ENCODE measurements at places on chromosomes 4 and X.
A peak's percentile ranks its signal among the peaks of the same experiment; 100 is the strongest.

DNA sequence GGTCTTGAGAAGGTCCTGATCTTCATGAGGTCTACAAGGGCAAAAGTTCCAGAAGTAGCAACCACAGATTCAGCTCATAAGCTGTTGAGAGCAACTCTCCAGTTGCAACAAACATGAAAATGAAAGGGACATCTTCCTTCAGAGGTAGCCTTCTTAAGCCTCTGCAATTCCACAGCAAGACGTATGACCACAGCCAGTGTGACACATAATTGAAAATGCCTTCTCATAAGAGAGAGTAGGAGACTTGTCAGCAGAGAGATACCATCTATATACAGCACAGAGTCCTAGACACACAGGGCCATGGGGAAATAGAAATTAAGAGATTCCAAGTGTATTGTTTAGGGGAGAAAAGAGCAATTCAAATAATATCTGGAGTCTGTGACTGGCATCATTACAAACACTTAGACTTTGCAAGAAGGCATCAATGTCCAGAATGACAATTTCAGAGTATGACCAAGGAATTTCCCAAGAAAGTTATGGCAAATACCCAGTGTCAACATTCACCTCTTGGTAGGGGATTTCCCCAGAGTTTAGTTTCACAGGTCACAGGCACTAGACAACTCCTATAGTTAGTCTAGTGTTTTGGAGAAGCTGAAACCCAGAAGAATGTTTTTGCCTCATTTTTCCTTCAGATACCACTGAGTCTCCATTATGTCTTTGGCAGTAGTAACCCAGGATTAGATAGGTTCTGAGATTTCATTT is 340.3 kb downstream of the ZNF674 start:
- DNase-seq: no peak

GRCh38 chrX:21840193-21840545 is 752 bp downstream of the MBTPS2 start:
- no peak for DNase-seq

DNA sequence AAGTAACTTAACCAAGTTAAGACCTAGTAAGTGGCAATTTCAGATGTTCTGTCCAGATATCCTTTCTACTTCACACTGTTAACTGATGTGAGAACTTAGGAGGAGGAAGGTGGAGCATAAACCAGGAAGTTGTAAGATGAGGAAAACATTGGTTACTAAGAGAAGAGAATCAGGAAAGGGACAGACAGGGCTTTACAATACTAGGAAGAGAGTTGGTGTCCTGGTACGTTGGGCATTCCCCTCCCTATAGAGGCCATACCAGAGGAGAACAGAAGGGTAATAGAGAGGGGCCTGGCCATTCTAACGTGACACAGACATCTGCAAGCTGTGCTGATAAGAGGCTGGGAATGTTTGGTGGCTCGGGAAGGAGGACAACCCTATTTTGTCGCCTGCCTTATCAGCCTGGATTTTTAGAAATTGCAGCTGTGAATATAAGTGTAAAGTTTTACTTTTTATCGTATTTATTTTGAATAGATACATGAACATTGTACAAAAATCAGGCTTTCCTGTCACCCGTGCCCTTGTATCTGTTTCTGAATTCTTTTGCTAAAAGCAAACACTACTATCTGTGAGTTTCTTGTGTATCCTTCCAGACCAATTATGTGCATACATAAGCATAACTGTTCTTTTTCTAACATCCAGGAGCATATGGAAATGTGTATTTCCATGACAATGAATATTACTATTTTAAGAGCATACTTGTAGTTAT is 53.5 kb upstream of the HPRT1 start:
- no peak for DNase-seq

DNA sequence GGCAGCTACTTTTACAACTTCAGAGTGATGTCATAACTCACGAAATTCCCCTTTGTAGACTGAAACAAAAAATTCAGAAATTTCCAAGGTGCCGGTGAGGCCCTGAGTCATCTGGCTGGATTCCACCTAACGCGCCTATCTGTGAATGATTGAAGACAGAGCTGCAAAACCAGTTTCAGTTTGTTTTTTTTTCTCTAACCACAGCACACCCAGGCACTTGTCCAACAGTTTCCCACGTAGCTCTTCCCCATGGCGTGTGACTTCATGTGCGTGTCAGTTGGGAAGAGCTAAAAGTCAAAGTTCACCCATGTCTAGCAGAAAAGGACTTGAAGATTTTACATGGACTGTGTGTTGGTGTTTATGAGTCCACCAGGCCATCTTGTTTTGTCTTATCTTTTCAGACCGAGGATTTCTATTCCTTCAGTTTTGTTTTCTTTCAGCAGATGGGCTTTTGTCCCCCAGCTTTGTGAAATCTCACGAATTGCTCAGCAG is 16.4 kb downstream of the TCEANC start:
- DNase-seq: peak; percentile 61

DNA sequence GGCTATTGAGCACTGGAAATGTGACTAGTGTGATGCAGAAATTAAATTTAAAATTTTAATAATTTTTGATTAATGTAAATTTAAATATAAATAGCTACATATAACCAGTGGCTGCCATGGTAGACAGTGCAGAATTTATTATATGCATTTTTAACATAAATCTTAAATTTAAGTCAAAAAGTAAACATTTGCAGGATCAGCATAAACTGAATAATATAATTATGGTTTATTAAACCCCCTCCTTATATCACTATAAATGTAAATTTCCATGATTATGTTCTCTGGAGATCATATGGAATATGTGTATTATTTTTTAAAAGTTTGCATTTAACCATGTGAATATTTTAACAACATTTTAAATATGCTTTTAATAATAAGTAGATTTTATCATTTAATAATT is 155.8 kb downstream of the TEX13C start:
- DNase-seq: no peak

DNA sequence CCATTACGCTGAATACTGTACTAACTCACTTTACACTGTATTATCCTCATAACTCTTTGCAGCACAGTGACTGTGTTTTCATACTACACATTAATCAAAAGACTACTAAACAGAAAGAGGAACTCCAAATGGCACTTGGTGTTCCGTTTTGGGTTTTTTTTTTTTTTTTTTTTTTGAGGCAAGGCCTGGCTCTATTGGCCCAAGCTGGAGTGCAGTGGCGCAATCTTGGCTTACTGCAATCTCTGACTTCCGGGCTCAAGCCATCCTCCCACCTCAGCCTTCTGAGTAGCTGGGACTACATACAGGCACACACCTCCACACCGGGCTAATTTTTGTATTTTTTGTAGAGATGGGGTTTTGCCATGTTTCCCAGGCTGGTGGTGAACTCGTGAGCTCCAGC is 10.7 kb downstream of the KLHL8 start:
- DNase-seq: peak; percentile 23

DNA sequence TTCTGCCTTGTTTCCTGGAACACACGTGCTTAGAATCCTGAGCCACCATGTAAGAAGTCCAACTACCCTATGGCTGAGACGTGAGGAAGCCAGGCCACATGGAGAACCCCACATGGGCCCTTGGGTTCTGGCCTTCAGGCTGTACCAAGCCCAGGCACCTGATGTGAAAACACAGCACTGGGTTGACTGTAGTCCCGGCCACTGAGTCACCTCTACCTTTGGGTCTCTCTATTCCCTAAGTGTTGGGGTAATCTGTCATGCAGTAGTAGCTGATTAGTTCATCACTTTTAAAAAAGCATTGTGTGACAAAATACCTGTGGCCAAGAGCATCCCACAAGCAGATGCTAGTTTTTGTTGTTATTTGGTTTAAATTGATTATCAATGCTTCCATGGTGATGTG is 24.3 kb downstream of the CFAP97 start:
- DNase-seq: no peak

GRCh38 chr4:102546635-102547034 is 45.5 kb downstream of the NFKB1 start:
- no peak for DNase-seq

DNA sequence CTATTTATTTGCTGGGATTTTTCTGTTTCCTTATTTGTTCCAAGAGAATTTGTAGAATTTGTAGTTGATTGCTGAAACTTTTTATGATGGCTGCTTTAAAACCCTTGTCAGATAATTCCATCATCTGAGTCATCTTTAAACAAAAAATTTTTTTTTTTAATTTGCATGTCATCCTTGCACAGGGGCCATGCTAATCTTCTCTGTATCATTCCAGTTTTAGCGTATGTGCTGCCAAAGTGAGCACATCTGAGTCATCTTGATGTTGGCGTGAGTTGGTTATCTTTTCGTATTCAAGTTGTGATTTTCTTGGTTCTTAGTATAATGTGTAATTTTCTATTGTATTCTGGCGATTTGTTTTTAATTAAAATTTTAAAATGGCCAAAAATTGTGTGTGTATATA is 18.7 kb upstream of the ZNF157 start:
- no peak for DNase-seq

DNA sequence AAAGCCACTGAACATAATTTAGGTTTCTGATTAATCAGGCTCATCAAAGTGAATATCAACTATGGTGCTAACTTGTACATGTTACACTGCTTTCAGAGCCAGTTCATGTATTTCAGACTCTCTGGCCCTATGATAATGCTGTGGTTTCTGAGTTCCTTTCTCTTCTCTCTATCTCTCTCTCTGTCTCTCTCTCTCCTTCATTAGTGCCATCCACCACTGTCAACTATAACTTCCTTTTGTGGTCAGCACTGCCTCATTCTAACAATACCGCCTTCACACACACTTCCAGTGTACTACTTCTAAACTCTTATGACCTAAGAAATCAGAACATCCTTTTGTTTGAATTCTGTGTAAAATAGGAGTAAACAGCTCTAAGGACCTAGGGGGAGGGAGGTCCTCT is 907.1 kb downstream of the RPA4 start:
- DNase-seq: no peak

GRCh38 chrX:105117621-105118020 is 102.9 kb downstream of the TEX13A start:
- DNase-seq: no peak

DNA sequence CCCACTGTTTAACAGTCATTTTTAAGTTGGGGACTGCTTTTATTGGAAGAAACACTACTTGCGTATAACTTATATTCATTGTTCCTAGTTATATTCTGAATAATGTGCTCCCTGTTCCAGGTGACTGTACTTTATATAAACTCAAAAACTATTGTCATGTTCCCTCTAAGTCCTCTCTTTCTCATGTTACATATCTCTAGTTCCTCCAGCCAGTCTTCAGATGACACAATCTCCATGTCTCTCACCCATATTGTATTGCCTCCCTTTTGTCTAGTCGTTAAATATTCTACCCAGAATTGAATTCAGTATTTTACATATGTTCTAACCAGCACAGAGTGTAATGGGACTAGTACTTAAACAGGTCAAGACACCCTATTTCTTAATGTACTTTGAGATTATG is 5.3 kb downstream of the VAMP7 start:
- no peak for DNase-seq

GRCh38 chrX:124231451-124231759 is 101.1 kb upstream of the TEX13D start:
- no peak for DNase-seq

GRCh38 chrX:147803948-147804347 is 107.8 kb upstream of the FMR1 start:
- DNase-seq: peak; percentile 1

DNA sequence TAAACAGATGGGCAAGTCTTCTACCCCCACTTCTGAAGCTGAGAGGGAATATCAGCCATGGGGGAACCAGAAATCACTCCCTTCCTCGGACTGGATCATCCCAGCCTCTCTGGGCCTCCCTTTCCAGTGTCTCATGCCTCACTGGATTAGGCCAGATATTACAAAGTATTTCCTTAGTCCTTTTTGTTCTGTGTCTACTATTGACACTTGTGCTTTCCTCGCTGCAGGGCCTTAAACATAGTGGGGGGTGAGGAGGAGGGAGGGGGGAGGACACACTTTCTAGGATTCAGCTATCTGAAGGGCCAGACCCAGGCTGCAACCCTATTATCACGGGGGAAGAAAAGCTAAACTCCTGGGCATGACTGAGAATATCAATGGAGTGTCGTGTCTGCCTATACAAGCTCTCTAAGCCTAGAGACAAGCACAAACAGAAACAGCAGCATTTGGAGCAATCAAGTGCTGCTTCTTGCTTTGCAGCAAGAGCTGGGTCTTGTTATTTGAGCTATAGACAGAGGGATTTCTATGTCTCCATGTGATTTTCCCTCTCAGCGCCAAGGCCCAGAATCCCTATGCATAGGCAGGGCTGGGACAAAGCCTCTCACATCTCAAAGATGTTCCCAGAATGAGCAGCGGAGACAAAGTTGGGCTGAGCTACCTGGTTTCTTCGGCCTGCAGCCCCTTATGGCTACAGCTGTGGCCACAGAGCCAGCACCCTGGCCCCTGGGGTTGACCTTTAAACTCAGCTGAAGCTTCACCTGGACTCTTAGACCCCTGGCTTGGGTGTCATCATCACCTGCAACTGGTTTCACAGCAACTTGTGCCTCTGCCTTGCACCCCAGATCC is 20.2 kb downstream of the PJA1 start:
- DNase-seq: no peak

DNA sequence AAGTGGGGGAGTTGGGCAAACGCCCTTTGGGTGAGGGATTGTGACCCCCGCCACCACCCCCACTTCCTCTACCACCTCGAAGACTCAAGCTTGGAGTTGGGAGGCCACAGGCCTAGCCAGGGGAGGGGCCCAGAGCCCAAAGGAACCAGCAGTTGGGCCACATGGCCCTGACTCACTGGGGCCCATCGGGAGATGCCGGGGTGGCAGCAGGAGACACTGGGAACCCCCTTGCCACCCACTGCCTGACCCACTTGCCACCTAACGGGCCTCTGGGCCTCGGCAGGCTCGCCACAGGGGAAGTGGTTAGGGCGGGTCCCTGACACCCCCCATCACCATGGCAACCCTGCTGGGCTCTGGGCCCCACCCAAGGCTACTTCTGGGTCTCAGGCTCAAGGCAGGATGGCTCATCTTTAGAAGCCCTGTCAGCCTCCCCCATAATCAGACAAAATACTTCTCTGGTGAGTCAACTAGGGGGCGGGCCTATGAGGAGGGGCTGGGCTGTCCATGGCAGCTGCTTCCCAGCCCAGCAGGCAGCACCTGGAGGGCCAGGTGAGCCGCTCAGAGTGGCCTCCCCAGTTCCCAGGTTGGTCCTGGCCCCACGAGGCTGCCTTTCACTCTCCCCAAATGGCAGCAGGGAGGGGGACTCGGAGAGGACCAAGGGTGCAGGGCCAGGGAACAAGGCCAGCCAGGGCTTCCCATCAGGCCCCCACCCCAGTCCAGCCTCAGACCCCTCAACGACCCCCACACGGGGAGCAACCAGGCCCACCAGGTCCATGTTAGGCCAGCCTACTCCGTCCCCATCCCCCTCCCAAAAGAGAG is 5.6 kb downstream of the FLNA start:
- peak; percentile 95 for DNase-seq

- DNase-seq: no peak
Observed at GRCh38 chr4:57103051-57103450, 7.1 kb downstream of the IGFBP7 start.

DNA sequence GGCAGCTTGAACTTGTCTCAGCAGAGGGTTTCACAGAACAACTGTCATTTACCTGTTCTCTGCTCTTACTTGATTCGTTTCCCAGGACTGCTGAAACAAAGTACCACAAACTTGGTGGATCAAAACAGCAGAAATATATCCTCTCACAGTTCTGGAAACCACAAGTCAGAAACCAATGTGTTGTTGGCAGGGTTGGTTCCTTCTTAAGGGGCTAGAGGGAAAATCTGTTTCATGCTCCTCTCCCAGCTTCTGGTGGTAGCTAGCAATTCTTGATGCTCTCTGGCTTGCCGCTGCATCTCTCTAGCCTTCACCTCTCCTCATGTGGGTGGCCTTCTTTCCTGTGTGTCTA is 4.7 kb downstream of the TLR8 start:
- DNase-seq: no peak

GRCh38 chr4:169657470-169658107 is 37.2 kb downstream of the CLCN3 start:
- DNase-seq: no peak

- peak; percentile 63 for DNase-seq
Observed at GRCh38 chr4:80989921-80990544, 40.5 kb upstream of the BMP3 start.
